C1 segment of cervical spinal cord (tissue), 14 donors: ENCODE measurements at places on chromosomes 4 and X.

- DNase-seq = no peak
These were observed 45.1 kb downstream of the OR13H1 start for GRCh38 chrX:131588995-131589394.

DNA sequence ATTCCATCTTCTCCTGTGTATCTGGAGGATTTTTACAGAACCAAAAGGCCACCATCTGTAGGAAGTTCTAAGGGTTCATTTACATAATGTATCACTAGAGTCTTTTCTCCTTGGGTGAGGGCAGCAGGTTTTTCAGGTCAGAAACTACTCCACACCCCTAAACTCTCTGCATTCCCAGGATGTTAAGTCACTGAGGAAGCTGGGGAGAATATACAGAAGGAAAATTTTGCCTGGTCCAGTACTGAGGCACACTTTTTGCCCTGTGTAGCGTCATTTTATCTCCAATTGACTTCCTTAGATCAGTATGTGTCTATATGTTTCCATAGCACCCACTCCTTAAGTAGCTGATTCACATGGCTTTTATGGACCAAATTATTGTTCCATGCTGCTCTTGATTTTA is 17.0 kb downstream of the XKRX start:
- DNase-seq = no peak

DNA sequence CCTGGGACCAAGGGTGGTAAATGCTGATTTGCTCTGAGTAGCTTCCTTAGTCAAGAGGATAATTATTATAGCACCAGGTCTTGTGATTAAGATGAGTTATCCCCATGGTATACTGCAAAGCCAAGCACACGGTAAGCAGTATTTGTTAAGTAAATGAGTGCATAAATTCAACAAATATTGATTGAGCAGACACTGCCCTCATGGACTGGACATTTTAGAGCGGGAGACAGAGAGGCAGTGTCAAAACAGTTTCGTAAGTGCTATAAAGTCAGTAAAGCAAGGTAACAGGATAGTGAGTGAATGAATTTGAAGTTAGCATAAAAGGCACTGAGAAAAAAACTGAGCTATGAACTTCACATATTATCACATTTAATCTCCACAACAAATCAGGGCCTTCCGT is 13.9 kb downstream of the PHF8 start:
- no peak for DNase-seq

GRCh38 chr4:41061482-41062185 is 152.7 kb downstream of the APBB2 start:
- no peak for DNase-seq

DNA sequence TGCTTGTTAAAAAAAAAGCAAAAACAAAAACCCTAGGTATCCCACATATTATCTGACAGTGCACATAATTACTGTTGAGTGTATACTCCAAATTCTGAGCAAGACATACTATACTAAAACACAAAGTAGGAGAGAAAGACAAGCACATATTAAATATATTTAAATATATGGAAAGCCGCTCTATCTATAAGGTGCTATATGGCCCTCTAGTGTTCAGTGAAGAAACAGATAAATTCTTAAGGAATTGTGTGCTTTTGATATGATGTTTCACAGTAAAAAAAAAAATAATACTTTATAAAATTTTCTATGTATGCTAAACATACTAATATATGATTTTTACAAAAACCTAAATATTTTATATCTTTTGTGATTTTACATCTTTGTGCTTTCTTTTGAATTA is 137.8 kb downstream of the FBXW7 start:
- DNase-seq = no peak

DNA sequence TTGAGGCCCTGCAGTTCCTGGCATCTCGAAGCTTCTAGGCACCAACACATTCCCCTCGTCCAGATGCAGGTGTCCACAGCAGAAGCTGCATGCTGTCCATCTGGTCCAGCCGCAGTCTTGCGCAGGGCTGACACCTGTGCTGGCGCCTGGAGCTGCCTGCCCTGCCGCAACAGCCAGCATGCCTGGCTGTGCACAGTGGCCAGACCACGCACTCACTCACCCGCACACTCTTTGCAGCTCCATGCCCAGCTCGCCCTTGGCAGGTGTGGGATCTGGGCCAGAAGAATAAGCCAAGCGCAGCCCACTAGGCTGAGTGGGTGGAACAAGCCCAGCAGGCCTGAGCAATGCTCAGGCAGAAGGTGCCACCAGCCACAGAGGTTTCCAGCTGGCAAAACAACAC is 125.6 kb downstream of the PARM1 start:
- no peak for DNase-seq
